ENCODE measurements at places on chromosomes 1 and 21. TPM values are rescaled to one million over a fixed set of nuclear protein-coding genes. Genes with fewer than 3 reads are reported as not detected.
A peak's percentile ranks its signal among the peaks of the same experiment; 100 is the strongest.

DNA sequence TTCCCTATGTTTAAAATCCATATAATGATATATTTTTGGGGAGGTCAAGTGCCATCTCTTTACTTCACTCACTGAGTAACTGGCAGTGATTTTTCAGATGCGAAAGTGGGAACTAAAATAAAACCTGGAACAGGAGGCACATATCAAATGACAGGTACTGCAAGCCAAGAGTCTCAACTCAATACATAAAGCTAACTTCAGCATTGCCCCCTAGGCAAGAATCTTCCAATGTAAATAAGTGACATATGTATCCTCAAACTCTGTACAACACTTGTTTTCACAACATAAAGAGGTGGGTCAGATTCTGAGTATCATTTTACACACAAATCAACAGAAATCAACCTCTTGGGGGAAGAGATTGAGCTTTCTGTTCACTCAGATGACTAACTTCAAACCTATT, 18.1 kb downstream of the DCAF8 start:
- no peaks in the 10 kb centered on the region for H3K27me3 ChIP-seq
- peaks cover 29% of the 10 kb centered on the region for H3K4me1 ChIP-seq
- DNase-seq, result no peak
- peaks cover 18% of the 10 kb centered on the region for H3K36me3 ChIP-seq
- H3K27ac ChIP-seq, result no peak overlapping the region

GRCh38 chr1:59186656-59187055, 110.2 kb upstream of the FGGY start:
- no peaks in the 10 kb centered on the region for H3K4me1 ChIP-seq
- H3K27ac ChIP-seq, result no peak overlapping the region
- H3K27me3 ChIP-seq, result no peaks in the 10 kb centered on the region
- no peaks in the 10 kb centered on the region for H3K36me3 ChIP-seq
- no peak overlapping the region for H3K4me3 ChIP-seq

FAM177B gene
- total RNA-seq, result 7.3 TPM

GRCh38 chr1:119564548-119564947, 57.5 kb downstream of the HSD3B1 start:
- no peak overlapping the region for H3K4me3 ChIP-seq
- peaks cover 27% of the 10 kb centered on the region for H3K4me1 ChIP-seq
- DNase-seq, result no peak
- no peaks in the 10 kb centered on the region for H3K36me3 ChIP-seq
- H3K27me3 ChIP-seq, result no peaks in the 10 kb centered on the region
- H3K27ac ChIP-seq, result no peak overlapping the region

GRCh38 chr1:10818262-10819197, 22.1 kb upstream of the CASZ1 start:
- H3K27me3 ChIP-seq, result no peaks in the 10 kb centered on the region
- no peak overlapping the region for H3K4me3 ChIP-seq
- no peak overlapping the region for H3K27ac ChIP-seq
- no peak for DNase-seq
- no peaks in the 10 kb centered on the region for H3K36me3 ChIP-seq

- H3K27me3 ChIP-seq, result no peaks in the 10 kb centered on the region
- no peak overlapping the region for H3K27ac ChIP-seq
- no peaks in the 10 kb centered on the region for H3K36me3 ChIP-seq
- H3K4me1 ChIP-seq, result no peaks in the 10 kb centered on the region
Measured at GRCh38 chr1:168637350-168637991, 61.1 kb downstream of the XCL1 start.

DNA sequence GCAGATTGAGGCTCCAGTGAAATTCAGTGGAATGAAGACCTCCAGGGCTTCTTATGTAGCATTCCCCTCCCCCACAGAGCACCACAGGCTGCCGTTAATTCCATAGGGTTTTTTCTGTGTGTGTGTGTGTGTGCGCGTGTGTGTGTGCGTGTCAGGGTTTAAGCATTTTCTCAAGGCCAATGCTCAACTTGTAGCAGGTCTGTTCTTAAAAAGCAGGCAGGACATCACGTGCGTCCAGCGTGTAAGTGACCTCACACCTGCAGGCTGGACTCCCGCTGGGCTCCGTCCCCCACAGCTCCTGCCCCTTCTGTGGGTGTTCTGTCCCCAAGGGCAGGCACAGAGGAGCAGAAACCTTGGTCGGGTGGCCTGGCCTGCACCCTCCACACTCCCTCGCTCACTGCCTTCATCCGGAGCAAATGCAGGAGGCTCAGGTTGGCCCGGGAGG, 5.3 kb downstream of the PRDM16 start:
- no peak for DNase-seq
- H3K4me1 ChIP-seq, result peaks cover 8% of the 10 kb centered on the region
- no peaks in the 10 kb centered on the region for H3K36me3 ChIP-seq
- no peak overlapping the region for H3K4me3 ChIP-seq
- H3K27me3 ChIP-seq, result peaks cover 99% of the 10 kb centered on the region

CLDN8 gene
- not detected for total RNA-seq

DNA sequence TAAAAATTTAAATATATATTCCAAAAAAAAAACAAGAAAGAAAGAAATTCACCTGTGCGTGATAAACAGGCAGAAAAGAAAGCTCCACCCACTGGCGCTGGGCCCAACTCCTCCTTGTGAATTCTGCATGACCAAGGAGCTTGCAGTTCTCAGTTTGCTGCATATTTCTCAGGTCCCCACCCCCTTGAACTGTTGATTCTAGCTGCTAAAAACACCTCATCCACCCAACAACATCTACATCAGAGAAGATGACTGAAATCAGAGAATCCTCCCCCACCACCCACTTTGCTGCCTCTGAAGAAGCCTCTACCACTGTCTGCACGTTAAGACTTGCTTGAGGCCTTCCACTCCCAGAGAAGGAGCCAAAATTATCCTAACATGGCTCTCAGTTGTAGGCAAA, 104.8 kb downstream of the RGS2 start:
- no peak for DNase-seq
- no peak overlapping the region for H3K4me3 ChIP-seq
- H3K27ac ChIP-seq, result no peak overlapping the region
- no peaks in the 10 kb centered on the region for H3K36me3 ChIP-seq

DNA sequence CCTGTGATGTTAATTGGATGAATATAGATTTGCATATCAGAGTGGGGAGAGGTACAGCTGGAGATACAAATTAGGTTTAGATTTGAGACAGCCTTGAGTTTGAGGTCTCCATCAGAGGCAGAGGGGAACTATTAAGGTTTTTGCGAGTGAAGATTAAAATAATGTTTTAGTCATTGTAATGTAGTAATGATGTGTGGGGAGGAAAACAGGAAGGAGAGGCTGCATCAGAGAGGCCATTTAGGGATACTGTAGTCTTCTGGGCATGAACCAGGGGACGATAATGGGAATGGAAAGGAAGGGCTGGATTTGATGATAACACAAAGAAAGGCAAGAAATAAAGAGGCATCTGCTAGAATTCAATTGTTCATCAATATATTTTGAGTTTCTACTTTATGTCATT, 9.5 kb downstream of the CD84 start:
- H3K27ac ChIP-seq, result no peak overlapping the region
- H3K27me3 ChIP-seq, result no peaks in the 10 kb centered on the region
- no peak overlapping the region for H3K4me3 ChIP-seq
- H3K4me1 ChIP-seq, result peaks cover 88% of the 10 kb centered on the region
- H3K36me3 ChIP-seq, result peaks cover 16% of the 10 kb centered on the region

CNKSR1 gene
- total RNA-seq, result 1.8 TPM

MARK1 gene
- 2.9 TPM for total RNA-seq

SPOCD1 gene
- total RNA-seq, result 4.2 TPM

DNA sequence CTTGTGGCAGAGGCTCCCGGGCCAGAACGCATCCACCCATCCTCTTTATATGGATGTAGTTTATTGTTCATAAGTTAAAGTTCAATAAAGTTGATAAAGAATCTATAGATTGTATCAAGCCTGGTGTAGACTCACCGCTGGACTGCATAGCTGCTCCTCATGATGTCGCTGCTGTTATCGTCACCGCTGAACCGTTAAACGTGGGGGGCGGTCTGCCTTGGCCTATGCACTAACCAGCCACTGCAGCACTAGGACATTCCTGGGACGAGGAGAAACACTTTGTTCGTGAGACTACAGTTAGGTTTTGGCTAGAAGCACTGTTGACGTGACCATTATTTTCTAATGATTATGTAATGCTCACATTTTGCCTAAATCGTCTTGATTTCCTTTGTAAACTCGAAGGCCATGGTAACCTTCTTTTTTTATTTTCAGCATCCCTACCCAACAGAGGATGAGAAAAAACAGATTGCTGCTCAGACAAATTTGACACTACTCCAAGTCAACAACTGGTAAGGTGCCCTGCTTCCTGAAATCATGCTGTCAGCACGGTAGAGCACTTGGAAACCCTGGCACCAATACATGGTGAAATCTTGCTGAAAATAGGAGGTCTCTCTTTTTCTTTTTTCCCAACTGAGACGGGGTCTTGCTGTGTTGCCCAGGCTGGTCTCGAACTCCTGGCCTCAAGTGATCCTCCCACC, 50.2 kb downstream of the PKNOX1 start:
- no peak overlapping the region for H3K27ac ChIP-seq
- peak; percentile 23 for DNase-seq
- no peaks in the 10 kb centered on the region for H3K27me3 ChIP-seq
- no peak overlapping the region for H3K4me3 ChIP-seq
- no peaks in the 10 kb centered on the region for H3K36me3 ChIP-seq

VN1R5 gene
- not detected for total RNA-seq

ELF3 gene
- total RNA-seq, result 2.9 TPM

DNA sequence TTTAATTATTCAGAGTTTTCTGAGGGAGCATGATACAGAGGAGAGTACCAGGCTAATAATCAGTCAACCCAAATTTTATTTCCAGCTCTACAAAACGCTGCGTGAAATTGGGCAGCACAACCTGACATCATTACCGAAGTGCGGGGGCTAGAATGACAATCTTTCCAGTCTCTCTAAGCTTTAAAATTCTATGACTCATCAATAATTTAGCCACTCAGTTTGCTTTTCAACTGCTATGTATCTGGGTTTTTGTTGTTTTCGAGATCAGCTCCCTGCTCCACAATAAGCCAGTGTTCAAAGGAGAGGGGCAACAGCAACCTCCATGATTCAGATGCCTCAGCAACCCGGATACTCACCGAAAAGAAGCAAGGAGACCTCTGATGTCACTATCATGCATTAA, 13.9 kb downstream of the SORT1 start:
- peaks cover 7% of the 10 kb centered on the region for H3K27me3 ChIP-seq
- DNase-seq, result no peak
- H3K27ac ChIP-seq, result no peak overlapping the region
- H3K4me3 ChIP-seq, result no peak overlapping the region

ATP6V1G3 gene
- total RNA-seq, result not detected

- no peak for DNase-seq
- H3K27me3 ChIP-seq, result no peaks in the 10 kb centered on the region
- H3K4me3 ChIP-seq, result no peak overlapping the region
- no peaks in the 10 kb centered on the region for H3K36me3 ChIP-seq
Measured at GRCh38 chr1:238568735-238569134, 678.0 kb upstream of the ZP4 start.

DNA sequence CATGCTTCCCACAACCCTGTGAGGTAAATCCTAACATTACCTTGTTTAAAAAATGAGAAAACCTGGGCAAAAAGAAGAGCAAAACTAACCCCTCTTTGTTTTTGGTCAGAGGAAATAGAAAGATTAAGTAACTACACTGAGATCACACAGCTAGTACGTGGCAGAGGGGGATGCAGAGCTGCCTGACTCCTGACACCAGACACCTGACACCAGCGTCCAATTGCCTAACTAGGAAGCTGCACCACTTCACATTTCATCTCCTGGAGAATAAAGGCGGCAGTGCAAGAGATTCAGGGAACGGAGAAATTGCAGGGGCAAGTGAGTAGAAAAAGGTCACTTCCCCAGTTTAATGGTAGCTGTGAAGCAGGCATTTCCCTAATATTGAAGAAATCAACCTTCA, 229.3 kb upstream of the PTBP2 start:
- no peak for DNase-seq
- H3K27ac ChIP-seq, result no peak overlapping the region
- H3K27me3 ChIP-seq, result no peaks in the 10 kb centered on the region
- no peak overlapping the region for H3K4me3 ChIP-seq

GRCh38 chr21:25895565-25896205, 160.9 kb downstream of the GABPA start:
- no peak overlapping the region for H3K27ac ChIP-seq
- no peak overlapping the region for H3K4me3 ChIP-seq
- H3K36me3 ChIP-seq, result no peaks in the 10 kb centered on the region
- no peak for DNase-seq

DNA sequence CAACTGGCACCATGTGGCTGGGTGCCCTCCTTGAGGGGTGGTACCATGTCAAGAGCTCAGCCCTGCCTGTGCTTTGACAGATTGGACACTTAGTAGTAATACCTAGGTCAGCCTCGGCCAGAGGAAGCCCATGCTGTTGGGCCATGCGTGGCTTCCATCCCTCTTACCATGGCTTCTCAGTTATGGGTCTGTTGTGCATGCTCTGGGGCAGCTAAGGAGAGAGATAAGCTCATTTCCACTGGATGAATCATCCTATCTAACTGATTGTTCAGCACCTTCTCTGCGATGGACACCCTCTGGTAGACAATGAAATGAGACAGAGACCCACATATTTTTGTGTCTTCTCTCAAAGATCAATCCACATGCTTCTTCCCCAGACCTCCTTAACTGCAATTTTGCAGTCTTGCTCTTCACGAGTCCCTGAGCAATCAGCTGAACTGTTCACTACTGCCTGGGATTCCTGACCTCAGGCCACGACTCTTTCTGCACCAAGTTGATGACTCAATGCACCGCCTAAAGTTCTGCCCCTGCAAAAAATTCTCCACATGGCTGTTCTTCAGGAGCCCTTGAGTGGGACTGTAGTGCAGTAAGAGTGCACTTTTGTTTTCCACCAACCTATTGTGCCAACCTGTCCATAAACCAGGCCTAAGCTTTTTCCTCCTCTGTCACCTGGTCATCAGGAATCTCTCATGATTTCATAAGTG, 6.9 kb upstream of the TRIM62 start:
- no peaks in the 10 kb centered on the region for H3K36me3 ChIP-seq
- H3K4me1 ChIP-seq, result no peaks in the 10 kb centered on the region
- no peak overlapping the region for H3K27ac ChIP-seq
- no peak overlapping the region for H3K4me3 ChIP-seq

- H3K36me3 ChIP-seq, result no peaks in the 10 kb centered on the region
- no peak overlapping the region for H3K27ac ChIP-seq
- no peak overlapping the region for H3K4me3 ChIP-seq
- H3K27me3 ChIP-seq, result no peaks in the 10 kb centered on the region
- no peak for DNase-seq
Measured at GRCh38 chr1:8631163-8631562, 186.3 kb downstream of the RERE start.

OR2G6 gene
- 0.39 TPM for total RNA-seq

DNA sequence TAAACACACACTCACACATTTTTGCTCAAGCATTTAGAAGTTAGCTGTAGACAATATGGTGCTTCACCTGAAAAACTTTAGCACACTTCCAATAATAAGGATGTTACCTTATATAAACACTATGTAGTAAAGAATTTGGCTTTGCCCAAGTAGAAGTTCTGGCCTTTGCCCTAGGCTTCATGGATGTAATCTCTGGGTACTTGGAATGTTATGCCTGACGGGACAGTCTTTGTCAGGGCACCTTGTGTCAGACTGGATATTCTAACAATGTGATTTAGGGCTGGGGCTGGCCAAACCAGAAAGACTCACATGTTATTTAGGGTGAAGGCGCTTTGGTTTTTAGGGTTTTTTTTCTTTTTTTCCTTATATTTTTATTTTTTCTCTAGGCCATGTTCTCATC, 34.8 kb upstream of the TRIM33 start:
- DNase-seq, result no peak
- H3K36me3 ChIP-seq, result no peaks in the 10 kb centered on the region
- H3K4me3 ChIP-seq, result no peak overlapping the region
- H3K27me3 ChIP-seq, result no peaks in the 10 kb centered on the region

- H3K4me3 ChIP-seq, result no peak overlapping the region
- no peaks in the 10 kb centered on the region for H3K27me3 ChIP-seq
Measured at GRCh38 chr1:66598670-66599069, 64.7 kb downstream of the SGIP1 start.
